ENCODE measurements at places on chromosomes 11 and 22. TPM values are rescaled to one million over a fixed set of nuclear protein-coding genes. Genes with fewer than 3 reads are reported as not detected.

KCNQ1 gene
- total RNA-seq = not detected

HSPB2 gene
- total RNA-seq = not detected

CABP4 gene
- 6.9 TPM for total RNA-seq

MYO18B gene
- total RNA-seq = not detected

MYOD1 gene
- 0.05 TPM for total RNA-seq

VSIG10L2 gene
- not detected for total RNA-seq

TMEM86A gene
- total RNA-seq = 1.1 TPM

SLC5A1 gene
- total RNA-seq = not detected

OR52E8 gene
- total RNA-seq = not detected

CRACR2B gene
- total RNA-seq = 9.6 TPM

TRIM51 gene
- not detected for total RNA-seq

SLC22A9 gene
- total RNA-seq = not detected

HEPN1 gene
- not detected for total RNA-seq

ZNHIT2 gene
- 13.9 TPM for total RNA-seq

CYTH4 gene
- total RNA-seq = 0.25 TPM

CCDC157 gene
- total RNA-seq = 0.76 TPM

MMP13 gene
- total RNA-seq = 96.9 TPM

TP53I11 gene
- total RNA-seq = 64.2 TPM

ZNF195 gene
- 17.9 TPM for total RNA-seq

GGTLC2 gene
- not detected for total RNA-seq

RIBC2 gene
- 6.4 TPM for total RNA-seq

Data from M059J (cell line).